G401 (cell line): ENCODE measurements at places on chromosomes 3 and 15.
A peak's percentile ranks its signal among the peaks of the same experiment; 100 is the strongest.

DNA sequence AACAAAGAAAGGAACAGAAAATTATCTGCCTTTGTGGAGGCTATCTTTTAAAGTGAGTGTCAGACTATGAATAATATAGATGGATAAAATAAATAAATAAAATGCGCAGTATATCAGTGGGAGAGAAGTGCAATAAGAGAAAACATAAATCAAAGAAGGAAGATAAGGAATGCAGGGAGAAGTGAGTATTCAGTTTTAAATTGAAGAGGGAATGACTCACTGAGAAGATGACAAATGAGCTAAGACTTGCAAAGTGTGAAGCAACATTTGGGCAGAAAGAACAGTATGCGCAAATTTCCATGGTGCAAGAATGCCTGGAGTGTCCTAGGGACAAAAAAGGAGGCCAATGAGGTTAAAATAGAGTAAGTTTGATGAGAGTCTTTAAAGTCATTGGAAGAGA lies 1300.1 kb upstream of the ALCAM start:
- no peak for DNase-seq

DNA sequence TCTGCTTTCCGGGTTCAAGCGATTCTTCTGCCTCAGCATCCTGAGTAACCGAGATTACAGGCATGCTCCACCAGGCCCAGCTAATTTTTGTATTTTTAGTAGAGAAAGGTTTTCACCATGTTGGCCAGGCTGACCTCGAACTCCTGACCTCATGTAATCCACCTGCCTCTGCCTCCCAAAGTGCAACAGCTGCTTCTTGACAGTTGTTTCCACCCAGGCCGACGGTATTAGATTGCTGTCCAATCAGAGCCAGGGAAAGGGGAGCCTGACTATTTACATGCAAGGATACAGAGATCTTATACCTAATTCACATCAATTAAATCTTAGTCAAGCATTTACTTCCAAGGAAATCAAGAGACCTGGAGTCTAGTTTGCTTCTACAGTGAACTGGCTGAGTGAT lies 4.0 kb upstream of the CAPN3 start:
- no peak for DNase-seq

- no peak for DNase-seq
Measured at GRCh38 chr15:101255051-101255395, 3.2 kb upstream of the CHSY1 start.

DNA sequence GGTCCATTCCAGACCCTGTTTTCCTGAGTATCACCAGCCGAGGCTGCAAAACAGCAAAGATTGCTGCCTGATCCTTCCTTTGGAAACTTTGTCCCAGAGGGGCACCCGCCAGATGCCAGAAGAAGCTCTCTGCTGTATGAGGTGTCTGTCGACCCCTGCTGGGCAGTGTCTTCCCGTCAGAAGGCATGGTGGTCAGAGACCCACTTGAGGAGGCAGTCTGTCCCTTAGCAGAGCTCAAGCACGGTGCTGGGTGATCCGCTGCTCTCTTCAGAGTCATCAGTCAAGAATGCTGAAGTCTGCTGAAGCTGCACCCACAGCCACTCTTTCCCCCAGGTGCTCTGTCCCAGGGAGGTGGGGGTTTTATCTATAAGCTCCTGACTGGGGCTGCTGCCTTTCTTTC lies 1121.2 kb downstream of the NSUN3 start:
- no peak for DNase-seq

DNA sequence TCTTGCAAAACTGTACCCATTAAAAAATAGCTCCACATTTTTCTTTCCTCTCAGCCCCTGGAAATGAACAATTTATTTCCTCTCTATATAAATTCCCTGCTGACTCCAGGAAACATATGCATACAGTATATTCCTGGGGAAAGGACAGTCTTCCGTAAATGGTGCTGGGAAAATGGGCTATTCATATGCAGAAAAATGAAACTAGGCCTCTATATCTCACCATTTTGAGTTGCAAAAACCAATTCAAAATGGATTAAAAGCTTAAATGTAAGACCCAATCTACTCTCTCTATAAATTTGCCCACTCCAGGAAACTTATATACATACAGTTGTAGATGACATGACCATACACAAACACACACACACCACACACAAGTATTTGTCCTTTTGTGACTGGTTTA lies 85.9 kb upstream of the GPR149 start:
- DNase-seq, result no peak

- peak; percentile 30 for DNase-seq
Measured at GRCh38 chr3:45816544-45816943, 20.2 kb upstream of the SLC6A20 start.

DNA sequence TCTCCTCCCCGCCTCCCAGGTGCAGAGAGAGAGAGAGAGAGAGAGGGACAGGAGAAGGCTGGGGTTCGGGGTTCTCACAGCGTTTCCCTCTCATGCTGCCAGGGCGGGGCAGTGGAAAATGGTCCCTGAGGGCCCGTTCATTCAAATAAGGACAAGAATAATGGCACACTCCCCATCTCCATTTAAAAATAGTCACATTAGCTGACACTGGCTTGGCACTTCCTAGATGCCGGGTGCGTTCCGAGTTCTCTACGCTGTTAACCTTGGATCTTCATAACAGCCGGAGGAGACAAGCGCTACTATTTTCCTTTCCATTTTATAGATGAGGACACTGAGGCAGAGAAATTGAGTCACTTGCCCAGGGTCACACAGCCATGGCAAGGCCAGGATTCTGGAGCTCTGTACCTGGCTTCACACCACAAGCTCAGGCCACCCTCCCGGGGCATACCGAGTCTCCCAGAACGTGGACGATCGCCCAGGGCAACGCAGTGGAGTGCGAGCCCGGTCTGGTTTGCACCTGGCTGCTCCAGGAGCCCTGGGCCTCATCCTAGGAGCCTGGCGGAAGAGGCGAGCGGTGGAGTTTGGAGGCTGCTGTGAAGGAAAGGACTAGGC lies 608 bp upstream of the SLC6A6 start:
- no peak for DNase-seq

GRCh38 chr15:29651476-29652233 lies 170.6 kb downstream of the TJP1 start:
- no peak for DNase-seq

GRCh38 chr3:48408823-48409281 lies 21.0 kb downstream of the PLXNB1 start:
- DNase-seq, result no peak

GRCh38 chr3:128488991-128489673 lies 3.9 kb downstream of the GATA2 start:
- DNase-seq, result no peak
